Right ventricle myocardium inferior (tissue), 1 donor: ENCODE measurements at places on chromosomes 2 and 18. TPM values are rescaled to one million over a fixed set of nuclear protein-coding genes. Genes with fewer than 3 reads are reported as not detected.

- no peak for DNase-seq
These were observed 213.3 kb downstream of the LDLRAD4 start for GRCh38 chr18:13431886-13432285.

DNA sequence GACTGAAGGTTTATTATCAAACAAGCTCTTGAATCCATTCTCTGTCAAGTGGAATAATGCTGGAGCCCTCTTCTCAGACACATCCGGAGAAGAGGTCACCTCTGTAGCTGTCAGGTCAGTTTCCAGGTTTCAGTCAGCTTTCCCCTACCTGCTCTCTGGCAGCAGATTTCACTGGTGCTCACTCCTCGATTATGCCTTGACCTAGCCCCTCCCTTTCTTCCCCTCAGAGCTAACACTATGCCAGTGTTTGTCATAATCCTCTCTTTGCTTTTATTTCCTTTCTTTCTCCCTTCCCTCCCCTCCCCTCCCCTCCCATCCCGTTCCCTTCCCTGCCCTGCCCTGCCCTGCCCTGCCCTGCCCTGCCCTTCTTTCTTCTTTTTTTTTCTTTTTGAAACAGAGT lies 22.5 kb upstream of the PLEKHM3 start:
- DNase-seq: no peak

GRCh38 chr2:26847655-26848335 lies at the start of gene DPYSL5:
TSS of gene DPYSL5 (plus strand) at chr2:26848132. CDS start at chr2:26898500, 50,368 bp downstream.
- no peak for DNase-seq

GRCh38 chr2:69205491-69205890 lies 181.5 kb downstream of the GFPT1 start:
- DNase-seq: no peak

DNA sequence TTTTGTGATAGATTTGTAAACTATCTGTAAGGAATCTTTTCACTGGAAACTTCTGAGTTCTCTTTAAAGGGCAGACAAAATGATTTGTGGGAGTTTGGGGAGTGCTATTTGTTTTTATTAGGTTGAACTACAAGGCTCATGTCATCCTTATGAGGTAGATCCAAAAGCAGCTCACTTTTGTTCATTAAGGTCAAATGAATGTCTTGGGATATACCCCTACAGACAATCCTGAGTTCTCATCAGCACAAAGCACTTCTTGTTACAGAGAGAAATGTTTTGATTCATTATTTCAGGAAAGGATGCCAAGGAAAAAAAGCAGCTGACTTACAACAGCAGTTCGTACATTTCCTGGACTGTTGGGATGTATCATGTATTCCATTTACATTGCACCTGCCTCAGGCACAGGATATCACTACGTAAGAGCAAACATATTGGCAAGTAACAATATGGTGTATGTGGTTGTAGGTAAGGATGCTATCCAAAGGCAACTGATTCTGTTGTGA lies 68.9 kb downstream of the DCC start:
- DNase-seq: no peak

The DNMT3A gene
- total RNA-seq: 18.6 TPM

The KCNS3 gene
- 4.5 TPM for total RNA-seq

GRCh38 chr2:147310335-147311057 lies 534.3 kb upstream of the ACVR2A start:
- DNase-seq: no peak

- DNase-seq: no peak
These were observed 17.1 kb downstream of the CREB1 start for GRCh38 chr2:207546822-207547221.

DNA sequence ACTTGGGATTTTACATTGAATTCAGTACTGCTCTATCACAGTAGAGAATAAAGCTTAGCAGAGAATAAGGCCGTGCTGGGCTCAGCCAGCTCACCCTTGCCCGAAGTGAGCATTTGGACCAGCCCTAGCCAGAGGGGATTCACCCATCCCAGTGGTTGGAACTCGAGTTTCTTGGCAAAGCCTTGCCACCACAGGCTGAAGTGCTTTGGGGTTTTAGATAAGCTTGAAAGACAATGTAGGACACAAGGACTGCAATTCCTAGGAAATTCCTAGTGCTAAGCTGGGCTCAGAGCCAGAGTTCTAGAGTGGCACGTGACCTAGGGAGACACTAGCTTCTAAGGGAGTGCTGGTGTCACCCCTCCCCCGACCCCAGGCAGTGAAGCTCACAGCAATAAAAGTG lies 28.0 kb downstream of the SERPINB11 start:
- no peak for DNase-seq

- no peak for DNase-seq
These were observed 322.7 kb downstream of the NOL4 start for GRCh38 chr18:33901894-33902512.

The MATN3 gene
- 0.19 TPM for total RNA-seq

DNA sequence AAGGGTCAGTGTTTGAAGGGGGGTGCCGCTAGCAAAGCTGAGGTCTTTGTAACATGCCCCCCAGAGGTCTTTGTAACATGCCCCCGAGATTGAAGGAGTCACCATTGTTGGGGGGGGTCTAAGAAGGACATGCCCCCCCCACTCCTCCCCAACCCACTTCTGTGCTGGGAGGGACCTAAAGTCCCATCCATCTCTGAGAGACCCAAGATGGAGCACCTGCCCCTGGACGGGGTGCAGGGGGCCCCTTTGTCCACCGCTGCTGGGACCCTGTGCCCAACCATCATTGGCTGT lies 5.9 kb upstream of the ASIC4 start:
- no peak for DNase-seq

- DNase-seq: peak; percentile 83
These were observed 61.4 kb downstream of the TGOLN2 start for GRCh38 chr2:85266146-85267041.

The IL36A gene
- not detected for total RNA-seq

- no peak for DNase-seq
These were observed 236.2 kb downstream of the NEDD4L start for GRCh38 chr18:58280191-58280590.

The AQP12A gene
- total RNA-seq: not detected

- no peak for DNase-seq
These were observed 35.1 kb downstream of the CCBE1 start for GRCh38 chr18:59661891-59662701.

- DNase-seq: no peak
These were observed 942 bp upstream of the ZNF236 start for GRCh38 chr18:76821356-76821874.

The SRD5A2 gene
- not detected for total RNA-seq

The LRATD1 gene
- total RNA-seq: 2.5 TPM

GRCh38 chr2:33020883-33021282 lies 74.1 kb downstream of the LTBP1 start:
- DNase-seq: no peak

DNA sequence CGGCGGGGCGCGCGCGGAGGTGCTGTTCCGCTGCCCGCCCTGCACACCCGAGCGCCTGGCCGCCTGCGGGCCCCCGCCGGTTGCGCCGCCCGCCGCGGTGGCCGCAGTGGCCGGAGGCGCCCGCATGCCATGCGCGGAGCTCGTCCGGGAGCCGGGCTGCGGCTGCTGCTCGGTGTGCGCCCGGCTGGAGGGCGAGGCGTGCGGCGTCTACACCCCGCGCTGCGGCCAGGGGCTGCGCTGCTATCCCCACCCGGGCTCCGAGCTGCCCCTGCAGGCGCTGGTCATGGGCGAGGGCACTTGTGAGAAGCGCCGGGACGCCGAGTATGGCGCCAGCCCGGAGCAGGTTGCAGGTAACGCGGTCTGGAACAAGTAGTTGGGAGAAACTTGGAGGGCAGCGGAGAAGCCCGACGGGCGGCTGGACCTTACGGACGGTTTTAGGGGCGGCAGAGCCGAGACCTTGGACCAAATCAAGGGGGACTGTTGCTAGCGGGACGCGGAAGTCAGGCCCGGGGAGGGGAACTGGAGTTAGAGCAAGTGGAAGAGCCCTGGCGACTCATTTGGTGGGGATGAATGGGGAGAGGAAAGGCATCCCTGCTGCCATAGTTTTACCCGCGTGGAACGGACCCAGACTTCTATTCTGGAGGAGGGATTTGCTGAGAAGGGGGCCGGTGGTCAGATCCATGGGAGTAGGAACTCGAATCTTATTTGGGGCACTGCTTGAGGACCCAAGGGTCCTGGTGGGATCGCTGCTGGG lies 573 bp downstream of the IGFBP2 start:
- no peak for DNase-seq

DNA sequence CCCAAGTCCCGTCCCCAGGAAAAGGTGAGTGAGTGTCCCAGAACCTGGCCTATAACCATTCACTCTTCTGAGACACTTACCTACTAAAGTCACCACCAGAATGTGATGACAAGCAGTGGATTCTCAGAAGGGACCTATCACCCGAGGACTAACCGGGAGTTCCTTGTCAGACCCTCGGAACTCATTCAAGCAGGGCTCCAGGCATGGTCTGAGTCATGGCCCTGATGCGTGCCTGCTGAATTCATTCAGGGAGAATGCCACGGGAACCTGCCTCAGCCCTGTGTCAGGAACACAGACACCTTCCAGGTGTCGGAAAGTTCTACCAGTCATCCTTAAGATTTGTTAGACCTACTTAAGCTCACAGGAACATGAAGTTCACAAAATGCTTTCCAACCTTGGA lies 29.8 kb downstream of the ALPK2 start:
- DNase-seq: no peak

GRCh38 chr2:242022550-242023290 lies 153.2 kb downstream of the RTP5 start:
- no peak for DNase-seq

DNA sequence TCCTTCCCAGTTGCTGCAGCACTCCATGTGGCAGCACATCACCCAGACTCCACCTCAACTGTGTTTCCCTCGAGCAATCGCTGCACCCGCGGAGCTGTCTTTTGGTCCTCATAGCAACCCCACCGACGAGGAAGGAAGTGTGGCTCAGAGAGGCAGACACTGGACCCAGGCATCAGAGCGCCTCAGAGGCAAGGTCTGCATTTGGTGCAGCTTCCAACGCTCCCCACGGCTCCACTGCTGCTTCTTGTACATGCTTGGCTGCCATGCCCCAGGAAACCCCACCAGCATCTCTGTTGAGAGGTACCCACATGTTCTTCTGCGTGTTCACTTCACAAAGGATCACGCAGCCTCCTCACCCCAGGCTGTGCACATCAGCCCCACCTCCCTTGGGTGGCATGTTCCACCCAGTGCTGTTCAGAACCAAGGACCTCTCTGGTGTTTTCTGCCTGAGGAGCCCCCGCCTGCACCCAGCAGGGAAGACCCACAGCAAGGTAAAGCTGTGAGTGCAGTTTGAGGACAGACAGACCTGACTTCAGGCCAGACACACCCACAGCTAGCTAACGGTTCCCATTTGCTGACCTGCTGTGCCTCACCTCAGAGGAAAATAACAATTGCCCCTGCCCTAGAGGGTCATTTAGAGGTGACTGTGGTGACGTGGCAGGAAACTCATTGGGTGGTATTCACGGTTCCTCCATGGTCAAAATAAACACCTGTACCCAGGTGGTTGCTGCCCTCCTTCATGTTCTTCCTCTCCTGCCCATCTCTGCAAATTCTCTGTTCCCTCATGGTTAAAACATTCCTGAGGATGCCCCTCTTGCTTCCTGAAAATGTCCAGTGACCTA lies 326.3 kb upstream of the MYT1L start:
- DNase-seq: no peak

The WNT10A gene
- not detected for total RNA-seq

GRCh38 chr2:72965770-72966450 lies 48.6 kb downstream of the EMX1 start:
- peak; percentile 6 for DNase-seq

The RHBDD1 gene
- total RNA-seq: 30.5 TPM

DNA sequence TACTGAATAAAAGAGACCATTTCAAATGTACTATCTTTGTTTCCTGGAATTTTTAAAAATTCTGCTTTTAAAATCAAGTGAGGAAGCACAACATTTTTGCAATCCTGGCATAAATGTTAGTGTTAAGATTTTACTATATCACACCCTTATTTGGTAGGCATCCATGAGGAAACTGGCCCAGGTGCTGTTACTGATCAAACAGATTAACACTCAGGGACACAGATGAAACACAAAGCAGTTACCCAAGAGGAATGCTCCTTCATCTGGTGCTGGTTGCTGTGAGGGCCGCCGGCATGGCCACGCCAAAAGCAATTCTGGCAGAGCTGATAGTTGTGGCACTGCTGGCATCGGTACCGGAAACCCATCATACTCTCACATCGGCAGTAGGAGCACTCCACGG lies 96.8 kb downstream of the DTNB start:
- no peak for DNase-seq
